Airway epithelial cell (primary cell): ENCODE measurements at places on chromosomes 7 and 10. TPM values are rescaled to one million over a fixed set of nuclear protein-coding genes. Genes with fewer than 3 reads are reported as not detected.

Gene OR2A12
- not detected in 2 replicates for total RNA-seq

Gene HELLS
- total RNA-seq, result 30.3 and 44.2 TPM in 2 replicates

Gene C10orf62
- not detected in 2 replicates for total RNA-seq

Gene MRC1
- total RNA-seq, result not detected in 2 replicates

Gene HGF
- total RNA-seq, result 0.23 and 0.49 TPM in 2 replicates

Gene ADK
- total RNA-seq, result 81.3 and 82.2 TPM in 2 replicates

Gene TAX1BP1
- 37.3 and 38.1 TPM in 2 replicates for total RNA-seq

Gene DMBT1
- 0.07 TPM in 1 of 2 replicates, not detected in the other for total RNA-seq

Gene GNAT3
- total RNA-seq, result not detected in 2 replicates

Gene CASP7
- total RNA-seq, result 13.6 and 13.9 TPM in 2 replicates

Gene PVRIG
- not detected in 2 replicates for total RNA-seq

Gene NPS
- not detected in 2 replicates for total RNA-seq

Gene TSPAN12
- total RNA-seq, result 2.5 and 2.9 TPM in 2 replicates

Gene MAGI2
- 0.21 and 0.28 TPM in 2 replicates for total RNA-seq

Gene ASAH2
- total RNA-seq, result 0.63 and 5.0 TPM in 2 replicates

Gene AVL9
- total RNA-seq, result 11.0 and 19.3 TPM in 2 replicates

Gene RAMP3
- total RNA-seq, result not detected in 2 replicates

Gene ZNF107
- 3.7 and 4.3 TPM in 2 replicates for total RNA-seq

Gene ADRA2A
- total RNA-seq, result not detected in 2 replicates

Gene TET1
- 0.51 and 0.85 TPM in 2 replicates for total RNA-seq

Gene SCIN
- total RNA-seq, result 0.37 and 0.42 TPM in 2 replicates

Gene CCDC3
- total RNA-seq, result 15.7 and 16.6 TPM in 2 replicates

Gene ABCC2
- 0.28 and 0.65 TPM in 2 replicates for total RNA-seq

Gene NRAP
- not detected in 2 replicates for total RNA-seq

Gene H2BK1
- total RNA-seq, result not detected in 2 replicates

Gene ZNF804B
- total RNA-seq, result not detected in 2 replicates

Gene SORBS1
- 0.07 and 0.09 TPM in 2 replicates for total RNA-seq

Gene KCNH2
- 0.07 TPM in 1 of 2 replicates, not detected in the other for total RNA-seq

Gene RNF148
- total RNA-seq, result not detected in 2 replicates

Gene FXYD4
- not detected in 2 replicates for total RNA-seq
